ENCODE measurements at places on chromosomes 6 and 20.

GRCh38 chr6:161137320-161137719 is 136.5 kb downstream of the AGPAT4 start:
- no peak for DNase-seq

- no peak for DNase-seq
Measured at GRCh38 chr20:22918286-22918983, 116.7 kb upstream of the SSTR4 start.

DNA sequence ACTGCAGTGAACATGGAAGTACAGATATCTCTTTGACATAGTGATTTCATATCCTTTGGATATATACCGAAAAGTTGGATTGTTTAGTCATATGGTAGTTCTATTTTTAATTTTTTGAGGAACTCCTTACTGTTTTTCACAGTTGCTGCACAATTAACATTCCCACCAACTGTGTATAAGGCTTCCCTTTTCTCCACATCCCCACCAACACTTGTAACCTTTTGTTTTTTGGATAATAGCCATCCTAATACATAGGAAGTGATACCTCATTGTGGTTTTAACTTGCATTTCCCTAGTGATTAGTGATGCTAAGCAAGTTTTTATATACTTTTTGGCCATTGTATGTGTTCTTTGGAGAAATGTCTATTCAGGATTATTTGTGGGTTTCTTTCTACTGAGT is 45.1 kb upstream of the TENT5A start:
- no peak for DNase-seq

DNA sequence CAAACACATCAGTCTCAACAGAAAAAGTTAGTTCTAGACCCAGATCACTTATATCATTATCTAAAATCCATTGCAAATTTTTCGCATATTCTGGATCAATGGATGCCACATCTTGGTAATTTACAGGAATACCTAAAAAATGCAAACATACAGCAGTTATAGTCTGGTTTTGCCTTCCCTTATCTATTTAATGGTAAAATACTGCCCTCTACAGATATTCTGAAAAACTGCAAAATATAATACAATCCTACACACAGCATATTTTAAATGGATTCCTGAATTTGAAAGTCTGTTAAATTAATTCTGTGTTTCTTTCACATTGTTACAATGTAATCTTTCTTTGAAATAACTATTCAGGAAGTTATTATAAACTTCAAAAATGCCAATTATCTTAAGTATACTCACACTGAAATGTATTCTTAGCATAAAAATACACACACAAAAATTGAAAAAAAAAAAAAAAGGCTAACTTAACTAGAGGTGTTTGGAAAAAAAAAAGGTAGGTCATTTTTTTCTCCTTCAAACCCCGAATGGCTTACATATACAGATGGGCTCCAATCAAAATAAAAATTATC is 88.4 kb downstream of the HACE1 start:
- peak; percentile 25 for DNase-seq

- no peak for DNase-seq
Measured at GRCh38 chr6:36703081-36703606, 5.5 kb downstream of the RAB44 start.

DNA sequence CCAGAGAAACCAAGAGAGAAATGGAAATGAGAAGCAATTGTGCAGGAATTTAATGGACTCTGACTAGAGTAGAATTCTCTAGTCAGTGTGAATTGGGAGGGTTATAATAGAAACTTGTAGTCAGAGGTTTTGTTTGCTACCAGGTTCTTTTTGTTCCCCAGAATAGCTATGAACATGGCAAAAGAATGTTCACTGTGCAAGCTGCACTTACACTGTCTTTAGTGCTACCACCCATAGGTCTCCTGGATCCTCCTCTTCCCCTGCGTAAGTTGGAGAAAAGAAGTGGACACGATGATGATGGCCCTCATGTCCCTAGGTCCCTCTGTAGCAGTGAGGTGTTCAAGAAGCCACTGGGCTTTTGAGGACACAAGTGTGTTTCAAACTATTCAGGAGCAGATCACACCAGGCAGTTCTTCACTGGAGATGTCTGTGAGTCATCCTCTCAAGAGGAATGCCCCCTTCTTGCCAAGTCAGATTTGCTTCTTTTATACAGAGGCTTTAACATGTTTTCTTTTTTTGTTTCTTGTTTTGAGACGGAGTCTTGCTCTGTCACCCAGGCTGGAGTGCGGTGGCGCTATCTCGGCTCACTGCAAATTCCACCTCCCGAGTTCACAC is 47.6 kb upstream of the SMIM8 start:
- DNase-seq = no peak

GRCh38 chr20:1304710-1305515 is 24.0 kb downstream of the SDCBP2 start:
- DNase-seq = no peak

DNA sequence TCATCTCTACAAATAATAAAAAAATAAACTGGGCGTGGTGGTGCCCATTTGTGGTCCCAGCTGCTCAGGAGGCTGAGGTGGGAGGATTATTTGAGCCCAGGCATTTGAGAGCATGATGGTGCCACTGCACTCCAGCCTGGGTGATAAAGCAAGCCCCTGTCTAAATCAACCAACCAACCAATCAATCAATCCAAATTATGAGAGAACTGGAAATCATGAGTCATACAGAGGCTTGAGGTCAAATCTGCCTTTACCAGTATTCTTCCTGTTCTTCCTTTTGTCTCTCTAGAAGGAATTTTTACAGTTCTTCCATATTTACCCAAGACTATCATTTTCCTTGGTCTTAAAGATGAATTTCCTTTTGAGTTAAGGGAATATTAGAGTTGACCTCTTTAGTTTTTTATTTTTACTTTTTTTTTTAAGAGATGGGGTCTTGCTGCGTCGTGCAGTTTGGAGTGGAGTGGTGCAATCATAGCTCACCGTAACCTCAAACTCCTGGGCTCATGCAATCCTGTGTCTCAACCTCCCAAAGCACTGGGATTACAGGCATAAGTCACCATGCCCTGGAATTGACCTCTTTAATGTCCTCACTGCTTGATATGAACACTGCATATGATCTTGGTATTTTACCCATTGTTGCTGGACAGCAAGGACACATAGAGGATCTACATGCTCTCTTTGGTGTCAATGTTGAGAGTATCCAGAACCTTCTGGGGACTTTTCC is 44.1 kb upstream of the TXNDC5 start:
- DNase-seq = no peak

DNA sequence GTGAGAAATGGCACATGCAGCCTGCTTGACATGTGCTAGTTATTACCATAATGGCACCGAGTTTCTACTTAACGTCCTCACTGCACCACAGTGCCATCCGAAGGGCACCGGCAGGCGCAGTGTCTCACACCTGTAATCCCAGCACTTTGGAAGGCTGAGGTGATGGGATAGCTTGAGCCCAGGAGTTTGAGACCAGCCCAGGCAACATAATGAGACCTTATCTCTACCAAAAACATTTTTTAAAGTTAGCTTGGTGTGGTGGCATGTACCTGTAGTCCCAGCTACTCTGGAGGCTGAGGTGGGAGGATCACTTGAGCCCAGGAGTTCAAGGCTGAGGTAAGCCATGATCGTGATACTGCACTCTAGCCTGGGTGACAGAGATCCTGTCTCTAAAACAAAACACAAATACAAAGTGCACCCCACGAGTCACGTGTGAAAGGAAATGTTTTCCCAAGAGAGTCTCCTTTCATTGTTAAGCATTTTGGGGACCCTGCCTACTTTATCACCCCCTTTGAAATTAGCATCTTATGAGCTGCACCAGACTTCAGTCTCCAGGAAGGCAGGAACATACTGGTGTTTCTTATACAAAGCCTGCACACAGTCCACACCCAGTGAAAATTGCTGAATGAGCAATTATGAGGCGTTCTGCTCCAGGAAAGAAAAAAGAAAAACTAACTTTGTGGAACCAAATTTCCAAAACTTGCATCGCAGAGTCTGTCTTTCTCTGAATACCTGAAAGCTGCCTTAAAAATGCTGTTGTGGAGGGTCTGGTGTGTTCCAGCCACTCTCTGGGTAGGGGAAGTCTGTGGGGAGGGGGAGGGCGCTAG is 47.1 kb upstream of the FOXQ1 start:
- no peak for DNase-seq

DNA sequence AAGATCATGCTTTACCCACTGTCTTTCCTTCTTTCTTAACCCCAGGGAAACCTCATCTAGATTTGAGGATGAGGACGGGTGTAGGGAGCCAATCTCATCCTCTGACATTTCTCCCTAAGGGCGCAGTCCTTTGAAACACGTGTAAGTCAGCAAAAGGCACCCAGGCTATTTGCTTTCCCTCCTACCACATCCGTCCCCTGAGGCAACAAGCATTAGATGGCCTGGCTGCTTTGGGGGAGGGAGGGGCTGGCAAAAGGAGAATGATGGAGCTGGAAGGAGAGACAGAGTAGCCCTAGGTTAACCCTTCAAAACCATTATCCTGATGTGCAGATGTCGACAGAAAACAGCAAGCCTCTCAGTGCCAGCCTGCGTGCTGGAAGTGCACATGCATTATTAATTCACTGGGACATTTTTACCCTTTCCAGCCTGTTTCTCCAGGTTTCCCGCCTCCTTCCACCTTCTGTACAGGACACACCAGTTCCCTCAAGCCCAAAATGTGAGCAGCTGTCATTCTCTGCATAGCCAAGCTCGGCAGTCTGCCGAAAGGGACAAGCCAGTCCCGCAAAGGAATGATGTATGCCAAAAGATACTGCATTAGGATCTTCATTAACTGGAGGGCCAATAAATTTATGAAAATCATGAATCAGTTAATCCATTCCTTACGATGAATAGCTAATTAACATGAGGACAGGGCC is 547.2 kb downstream of the CD83 start:
- peak; percentile 17 for DNase-seq

DNA sequence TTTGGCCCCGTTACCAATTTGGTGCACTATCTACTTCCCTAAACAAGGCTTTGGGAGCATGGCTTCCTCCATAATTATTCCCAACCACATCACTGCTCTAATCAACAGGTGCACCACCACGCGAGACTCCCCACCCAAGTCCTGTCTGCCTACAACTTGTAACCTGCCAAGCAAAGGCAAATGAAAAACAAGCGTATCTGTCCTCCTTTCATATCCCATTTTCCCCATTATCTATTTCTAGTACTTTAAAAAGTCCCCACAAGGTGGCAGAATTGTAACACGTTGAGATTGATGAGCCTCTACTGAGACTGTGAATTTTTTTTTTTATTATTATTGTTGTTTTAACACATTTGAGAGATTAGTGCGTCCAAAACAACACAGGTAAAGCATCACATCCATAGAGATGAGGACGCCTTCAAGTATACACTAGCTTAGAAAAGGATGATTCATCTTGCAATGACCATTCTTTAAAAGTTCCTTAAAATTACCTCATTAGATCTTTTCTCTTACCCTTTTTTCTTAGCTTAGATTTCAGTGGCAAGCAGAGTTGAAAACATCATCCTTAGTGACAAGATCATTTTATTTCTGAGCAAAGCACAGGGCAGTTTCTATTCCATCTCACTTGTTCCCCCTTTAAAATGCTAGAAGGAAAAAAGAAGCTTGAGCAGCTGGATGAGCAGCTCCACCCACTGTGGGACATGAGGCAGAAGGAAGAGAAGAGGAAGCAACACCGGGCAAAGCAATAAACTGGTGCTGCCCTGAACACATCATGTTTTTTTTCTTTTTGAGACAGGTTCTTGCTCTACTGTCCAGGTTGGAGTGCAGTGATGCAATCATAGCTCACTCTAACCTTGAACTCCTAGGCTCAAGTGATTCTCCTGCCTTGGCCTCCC is 210.8 kb downstream of the ARHGAP18 start:
- DNase-seq = peak; percentile 18

DNA sequence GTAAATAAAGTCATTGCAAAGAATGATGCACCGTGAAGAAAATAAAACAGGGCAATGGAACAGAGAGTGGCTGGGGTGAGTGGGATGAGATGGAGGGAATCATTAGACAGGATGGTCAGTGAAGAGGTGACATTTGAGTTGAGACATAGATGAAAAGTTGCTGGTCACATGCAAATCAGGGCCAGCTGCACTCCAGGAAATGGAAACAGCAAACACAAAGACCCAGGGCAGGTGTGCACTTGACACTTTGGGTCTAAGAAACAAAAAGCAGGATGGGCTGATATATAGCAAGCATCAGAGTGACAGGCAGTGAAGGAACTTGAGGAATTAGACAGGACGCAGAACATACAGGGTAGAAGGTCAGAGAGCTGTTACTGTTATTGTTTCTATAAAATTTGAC is 171.5 kb upstream of the RIPOR2 start:
- no peak for DNase-seq

GRCh38 chr6:42359021-42359420 is 92.7 kb downstream of the TRERF1 start:
- no peak for DNase-seq

- DNase-seq = no peak
Measured at GRCh38 chr6:35264550-35265274, 5.2 kb downstream of the ZNF76 start.

DNA sequence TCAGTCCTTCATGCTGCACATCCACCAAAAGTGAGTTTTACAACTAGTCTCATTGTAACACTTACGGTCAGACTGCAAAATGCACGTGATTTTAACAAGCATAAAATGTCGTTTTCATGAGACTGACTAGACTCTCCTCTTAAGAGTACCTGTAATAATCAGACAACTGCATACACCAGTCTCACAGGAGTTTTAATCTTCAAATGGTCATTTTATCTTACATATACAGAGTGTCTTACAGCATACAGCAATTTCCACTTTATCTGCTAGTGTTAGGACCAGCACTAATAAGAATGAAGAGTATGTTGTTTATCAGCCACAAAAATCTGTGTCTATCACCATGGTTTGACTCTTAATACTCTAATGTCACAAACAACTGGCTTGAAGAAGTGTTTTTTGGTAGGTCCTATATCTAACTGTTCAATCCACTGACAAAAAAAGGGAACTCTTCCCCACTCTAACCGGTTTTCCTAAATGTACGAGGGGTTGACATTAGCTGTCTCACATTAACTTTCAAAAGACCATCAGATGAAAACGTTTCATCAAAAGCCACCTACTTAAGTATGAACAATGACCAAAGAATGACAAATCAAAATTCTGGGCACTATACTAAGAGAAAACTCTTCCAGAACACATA is 1.5 kb upstream of the ASF1A start:
- no peak for DNase-seq

- DNase-seq = no peak
Measured at GRCh38 chr6:166341464-166341863, 881 bp downstream of the SFT2D1 start.

- peak; percentile 53 for DNase-seq
Measured at GRCh38 chr6:150334790-150335783, 33.7 kb upstream of the IYD start.

GRCh38 chr6:52503851-52504781 is 72.7 kb downstream of the TRAM2 start:
- peak; percentile 5 for DNase-seq

DNA sequence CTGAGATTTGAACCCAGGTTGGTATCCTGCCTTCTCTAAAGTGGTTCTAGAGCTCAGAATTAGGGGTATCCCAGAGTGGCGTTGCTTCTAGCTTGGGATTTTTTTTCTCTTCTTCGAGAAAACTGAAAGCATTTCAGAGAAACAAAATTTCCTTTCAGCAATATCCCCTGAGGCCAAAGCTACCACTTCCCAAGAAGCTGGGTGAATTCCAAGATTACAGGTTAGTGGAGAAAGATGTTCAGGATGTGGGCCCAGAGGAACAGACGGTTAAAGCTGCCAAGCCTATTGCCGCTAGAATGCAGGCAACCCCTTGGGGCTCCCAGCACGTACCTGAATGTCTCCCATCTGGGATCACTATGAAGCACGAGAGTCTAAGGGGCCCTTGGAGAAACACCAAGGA is 134.1 kb downstream of the FOXO3 start:
- DNase-seq = no peak
